Daoy (cell line): ENCODE measurements at places on chromosomes 1 and 21. TPM values are rescaled to one million over a fixed set of nuclear protein-coding genes. Genes with fewer than 3 reads are reported as not detected.

Gene FGGY
- total RNA-seq: 15.2 and 15.7 TPM in 2 replicates

Gene PRAMEF13
- not detected in 2 replicates for total RNA-seq

Gene SLC44A3
- total RNA-seq: 0.09 and 0.80 TPM in 2 replicates

Gene SLC2A5
- not detected in 2 replicates for total RNA-seq

Gene OTUD3
- 4.7 and 5.0 TPM in 2 replicates for total RNA-seq

Gene AHCYL1
- total RNA-seq: 43.7 and 44.9 TPM in 2 replicates

Gene AHDC1
- 3.8 and 4.7 TPM in 2 replicates for total RNA-seq

Gene TRIM67
- total RNA-seq: 0.17 TPM in 1 of 2 replicates, not detected in the other

Gene PROK1
- not detected in 2 replicates for total RNA-seq

Gene C1orf94
- total RNA-seq: 0.06 TPM in 1 of 2 replicates, not detected in the other

Gene KIAA1614
- 0.48 and 0.57 TPM in 2 replicates for total RNA-seq

Gene GNG4
- total RNA-seq: 0.98 and 2.2 TPM in 2 replicates

Gene TRIM58
- total RNA-seq: 29.7 and 33.5 TPM in 2 replicates

Gene CELA2A
- not detected in 2 replicates for total RNA-seq

Gene WLS
- total RNA-seq: 47.5 and 51.8 TPM in 2 replicates

Gene HOOK1
- 1.1 and 2.7 TPM in 2 replicates for total RNA-seq

Gene TMPRSS15
- 0.03 and 0.23 TPM in 2 replicates for total RNA-seq

Gene SLAMF9
- 0.77 TPM in 1 of 2 replicates, not detected in the other for total RNA-seq

Gene KAZN
- total RNA-seq: 6.3 and 6.7 TPM in 2 replicates

Gene LHX8
- total RNA-seq: 0.46 TPM in 1 of 2 replicates, not detected in the other

Gene LDLRAD2
- not detected in 2 replicates for total RNA-seq

Gene MAP1LC3C
- not detected in 2 replicates for total RNA-seq
